ENCODE measurements at places on chromosomes 13 and 19. TPM values are rescaled to one million over a fixed set of nuclear protein-coding genes. Genes with fewer than 3 reads are reported as not detected.

GRCh38 chr13:72896869-72897268 is 114.9 kb downstream of the PIBF1 start:
- no peak for DNase-seq

The GFY gene
- not detected for total RNA-seq

The NXNL1 gene
- total RNA-seq = not detected

- no peak for DNase-seq
Measured at GRCh38 chr13:104297075-104297474, 1230.9 kb upstream of the SLC10A2 start.

The UBL3 gene
- 10.9 TPM for total RNA-seq

DNA sequence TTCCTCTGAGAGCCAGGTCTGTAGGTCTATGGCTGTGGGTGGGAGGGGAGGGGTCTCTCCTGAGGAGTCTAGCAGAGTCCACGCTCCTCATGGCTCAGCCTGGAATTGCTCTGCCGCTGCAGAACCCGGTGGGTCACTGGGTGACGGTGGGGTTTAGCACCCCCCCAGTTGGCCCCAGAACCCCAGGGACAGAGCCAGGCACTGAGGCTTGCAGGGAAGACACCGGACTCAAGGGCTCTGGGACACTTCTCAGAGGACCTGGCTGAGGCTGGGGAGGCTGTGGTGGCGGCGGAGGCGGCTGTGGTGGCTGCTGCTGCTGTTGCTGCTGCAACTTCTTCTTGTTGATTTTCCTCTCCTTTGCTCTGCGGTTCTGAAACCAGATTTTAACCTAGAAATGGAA is 6.1 kb downstream of the CDX2 start:
- DNase-seq = no peak

DNA sequence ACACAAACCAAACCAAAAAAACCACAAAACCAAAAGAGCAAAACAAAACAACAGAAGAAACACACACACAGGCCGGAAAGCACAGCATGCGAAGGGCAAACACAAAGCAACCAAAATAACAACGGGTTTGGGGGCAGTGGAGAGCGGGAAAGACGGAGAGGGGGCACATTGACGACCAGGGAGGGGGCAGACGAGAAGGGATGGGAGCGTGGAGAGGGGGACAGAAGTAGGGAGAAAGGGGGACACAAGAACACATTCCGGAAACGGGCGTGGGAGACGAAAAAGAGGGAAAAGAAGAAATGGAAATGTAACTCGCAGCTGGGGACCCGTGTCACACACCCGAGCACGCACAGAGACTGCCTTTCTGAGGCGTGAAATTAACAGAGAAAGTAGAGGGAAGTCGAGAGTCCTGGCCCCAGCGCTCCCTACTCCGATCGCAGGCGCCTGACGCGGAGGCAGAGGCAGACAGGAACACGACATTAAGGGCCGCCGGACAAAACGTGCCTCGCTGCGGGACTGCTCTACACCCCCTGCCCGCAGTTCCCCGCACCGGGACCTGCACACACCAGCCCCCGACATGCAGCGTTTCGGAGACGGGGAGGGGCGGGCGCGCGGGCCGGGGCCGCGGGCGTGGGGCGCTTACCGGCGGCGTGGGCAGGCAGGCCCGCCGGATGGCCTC is 652 bp downstream of the POU4F1 start:
- no peak for DNase-seq

- DNase-seq = no peak
Measured at GRCh38 chr13:110486061-110486715, 75.3 kb downstream of the RAB20 start.

GRCh38 chr13:113933901-113934300 is 40.0 kb downstream of the C13orf46 start:
- no peak for DNase-seq

- DNase-seq = no peak
Measured at GRCh38 chr13:110854866-110855265, 60.0 kb downstream of the ANKRD10 start.

DNA sequence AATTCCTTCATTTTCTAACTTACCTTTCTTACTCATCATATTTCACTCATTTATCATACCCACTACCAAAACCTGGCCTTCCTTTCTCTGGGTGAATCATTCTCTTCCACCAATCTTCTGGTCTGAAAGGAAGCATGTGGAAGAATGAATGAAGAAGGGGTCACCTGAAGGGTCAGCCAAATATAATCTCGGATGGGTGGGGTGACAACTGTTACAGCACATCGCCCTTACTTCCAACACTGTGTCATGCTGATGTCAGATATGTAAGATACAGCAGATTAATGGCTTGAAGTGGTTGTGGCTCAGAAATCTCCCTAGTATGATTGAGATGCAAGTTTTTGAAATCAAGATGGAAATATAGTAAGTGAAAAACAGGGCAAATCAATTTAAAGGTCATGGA is 401.7 kb upstream of the HTR2A start:
- no peak for DNase-seq

GRCh38 chr19:46714444-46715106 is 2.3 kb downstream of the PRKD2 start:
- DNase-seq = no peak

The SLITRK1 gene
- not detected for total RNA-seq

Data from pulmonary artery endothelial cell (primary cell).